OCI-M1 (cell line): ENCODE measurements at places on chromosomes 12 and 14.

DNA sequence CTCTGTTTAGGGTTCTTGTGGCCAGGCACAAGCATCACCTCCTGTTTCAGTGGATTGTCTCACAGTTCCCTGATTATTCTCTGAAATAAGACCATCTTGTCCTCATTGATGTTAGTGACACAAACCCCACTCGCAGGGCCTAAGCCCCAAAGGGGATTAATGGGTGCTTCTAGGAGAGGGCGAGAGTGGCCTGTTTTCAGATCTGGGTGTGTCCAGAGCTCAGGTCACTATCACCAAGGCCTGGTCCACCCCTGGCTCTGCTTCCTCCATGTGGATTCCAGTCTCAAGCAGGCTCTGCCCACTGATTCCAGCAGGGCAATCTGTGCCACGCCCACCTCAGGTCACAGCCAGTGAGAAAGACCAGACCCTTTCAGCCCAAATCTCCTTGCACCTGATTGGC, 361.9 kb downstream of the ADGRD1 start:
- peak; percentile 30 for DNase-seq

GRCh38 chr12:32647275-32647674, 31.8 kb upstream of the DNM1L start:
- DNase-seq, result no peak

DNA sequence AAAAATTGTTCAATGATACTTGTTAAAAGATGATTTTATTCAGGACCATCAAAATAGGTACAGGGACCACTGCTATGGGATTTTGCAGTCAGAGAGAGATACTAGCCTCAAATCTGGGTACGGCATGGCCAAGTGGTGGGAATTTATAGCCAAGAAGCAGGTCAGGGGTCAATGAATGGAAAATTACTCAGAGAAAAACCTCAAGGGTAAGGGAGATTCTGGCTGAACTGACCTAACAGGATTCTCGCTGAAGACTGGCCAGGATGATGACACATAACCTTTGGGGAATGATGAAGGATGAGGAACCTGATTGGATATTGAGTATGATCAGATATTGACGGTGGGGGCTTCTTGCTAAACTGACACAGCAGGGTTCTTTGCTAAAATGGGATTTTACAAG, 32.7 kb downstream of the DEPDC4 start:
- no peak for DNase-seq

GRCh38 chr14:80385336-80385735, 174.0 kb upstream of the DIO2 start:
- DNase-seq, result no peak

DNA sequence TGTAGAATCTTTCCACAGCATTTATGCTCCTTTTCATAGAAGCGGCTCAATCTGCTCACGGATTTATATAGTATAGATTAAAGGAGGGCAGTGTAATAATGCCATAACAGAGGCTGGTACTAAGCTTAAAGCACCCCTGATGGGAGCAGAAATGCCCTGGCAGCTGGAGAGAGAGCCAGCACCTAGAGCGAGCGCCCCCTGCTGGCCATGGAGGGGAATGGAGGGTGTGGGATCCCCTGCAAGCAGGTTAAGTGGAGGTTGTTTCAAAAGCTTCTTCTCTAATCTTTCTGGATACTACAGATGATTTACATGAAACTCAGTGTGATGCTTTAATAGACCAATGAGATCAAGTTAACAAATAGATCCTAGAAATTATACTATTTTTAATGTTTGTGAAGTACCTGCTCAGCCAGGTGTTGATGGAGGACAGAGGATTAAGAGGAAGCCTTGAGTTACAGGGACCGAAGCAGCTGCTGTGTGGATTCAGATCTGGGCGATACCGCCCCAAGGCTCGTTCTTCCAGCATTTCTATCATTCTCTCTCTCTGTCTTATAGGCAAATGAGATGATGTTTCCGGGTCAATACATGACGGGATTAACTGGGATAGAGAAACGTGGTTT, 1519.3 kb upstream of the TMEM132C start:
- peak; percentile 68 for DNase-seq

- DNase-seq, result peak; percentile 41
These were observed 75.5 kb upstream of the CAND1 start for GRCh38 chr12:67193704-67194103.

GRCh38 chr12:124394462-124395128, 99.7 kb downstream of the RFLNA start:
- DNase-seq, result no peak

DNA sequence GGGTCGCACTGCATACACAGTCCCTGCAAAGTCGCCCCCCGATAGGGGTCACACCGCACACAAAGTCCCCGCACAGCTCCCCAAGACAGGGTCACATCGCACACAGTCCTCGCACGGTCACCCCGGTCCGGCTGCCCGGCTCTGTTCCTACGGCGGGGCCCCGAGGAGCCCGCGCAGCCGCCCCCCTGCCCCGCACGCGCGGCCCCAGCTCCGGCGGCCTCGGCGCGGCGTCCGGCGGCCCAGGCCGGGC, 300 bp downstream of the SSH1 start:
- DNase-seq, result no peak

GRCh38 chr12:130873106-130873795, 1.4 kb downstream of the RAN start:
- peak; percentile 50 for DNase-seq

DNA sequence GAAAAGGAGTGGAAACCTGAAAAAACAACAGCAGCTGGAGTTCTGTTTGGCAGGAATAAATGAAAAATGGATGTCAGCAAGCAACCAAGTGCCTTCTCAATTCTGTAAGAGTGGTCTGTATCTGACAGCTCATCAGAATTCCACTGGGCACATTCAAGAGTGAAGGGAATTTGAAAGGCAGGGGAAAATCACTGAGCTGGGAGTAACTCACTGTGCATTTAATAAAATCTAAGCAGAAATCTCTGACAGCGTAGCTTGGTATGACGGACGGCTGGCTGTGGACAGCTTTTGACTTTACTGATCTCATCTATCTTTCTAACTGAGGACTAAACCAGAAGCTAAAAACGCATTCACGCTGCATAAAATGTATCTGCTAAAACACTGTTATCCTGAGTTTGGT, 153.4 kb downstream of the RIMBP2 start:
- DNase-seq, result no peak

DNA sequence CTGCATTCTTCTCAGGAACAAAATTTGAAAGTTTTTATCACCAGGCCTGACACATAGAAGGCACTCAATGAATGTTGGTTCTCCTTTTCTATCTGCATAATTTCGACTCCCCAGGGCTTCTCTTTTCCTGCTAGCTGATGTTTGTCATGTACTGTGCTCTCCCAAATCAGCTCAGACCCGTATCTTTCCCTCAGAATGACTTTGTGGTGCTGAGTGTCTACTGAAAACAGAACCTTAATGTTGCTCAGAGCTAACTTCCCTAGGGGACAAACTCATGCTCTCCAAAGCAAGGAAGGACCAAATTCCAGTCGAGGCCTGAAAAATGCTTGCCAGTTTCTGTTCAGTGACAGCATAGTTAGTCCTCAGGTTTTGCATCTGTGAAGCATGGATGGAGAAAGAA, 1.9 kb downstream of the ARHGDIB start:
- peak; percentile 53 for DNase-seq

DNA sequence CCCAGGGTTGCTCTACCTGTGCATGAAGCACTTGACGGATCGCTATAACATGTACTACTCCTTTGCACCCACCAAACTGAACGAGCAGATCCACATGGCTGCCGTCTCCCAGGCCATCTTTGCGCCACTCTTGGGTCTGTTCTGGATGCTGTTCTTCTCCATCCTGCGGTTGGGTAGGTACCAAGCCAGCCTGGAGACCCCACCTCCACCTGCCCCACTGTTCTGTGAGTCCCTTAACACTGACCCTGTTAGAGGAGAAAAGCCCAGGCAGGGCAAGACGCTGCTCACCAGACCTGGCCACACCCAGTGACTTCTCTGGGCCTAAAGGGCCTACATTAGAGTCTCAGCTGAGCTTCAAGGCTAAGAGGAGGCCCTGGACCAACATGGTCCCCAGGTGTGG, 21.7 kb downstream of the NGB start:
- DNase-seq, result no peak

- peak; percentile 86 for DNase-seq
These were observed 2.6 kb upstream of the HAL start for GRCh38 chr12:95998611-95999286.

- peak; percentile 54 for DNase-seq
These were observed 5.7 kb upstream of the WSCD2 start for GRCh38 chr12:108123402-108123801.
